Hematopoietic multipotent progenitor cell treated with erythropoietin and hydrocortisone succinate and interleukin-3 and kit ligand, for 15 days (in vitro differentiated cells): ENCODE measurements at places on chromosomes 4 and X.

- DNase-seq = no peak
Measured at GRCh38 chr4:96164814-96165351, 325.0 kb downstream of the PDHA2 start.

DNA sequence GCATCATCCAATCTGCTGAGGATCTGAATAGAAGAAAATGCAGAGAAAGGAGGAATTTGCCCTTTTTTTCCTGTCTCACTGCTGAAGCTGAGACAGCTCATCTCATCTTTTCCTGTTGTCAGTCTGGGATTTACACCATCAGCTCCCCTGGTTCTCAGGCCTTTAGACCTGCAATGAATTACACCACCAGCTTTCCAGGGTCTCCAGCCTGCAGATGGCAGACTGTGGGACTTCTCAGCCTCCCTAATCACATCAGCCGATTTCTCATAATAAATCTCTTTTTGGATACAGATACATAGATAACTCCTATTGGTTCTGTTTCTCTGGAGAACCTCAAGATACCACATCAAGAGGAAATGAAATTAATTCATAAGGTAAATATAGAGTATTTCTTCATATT lies 134.6 kb upstream of the MAB21L2 start:
- DNase-seq = no peak

DNA sequence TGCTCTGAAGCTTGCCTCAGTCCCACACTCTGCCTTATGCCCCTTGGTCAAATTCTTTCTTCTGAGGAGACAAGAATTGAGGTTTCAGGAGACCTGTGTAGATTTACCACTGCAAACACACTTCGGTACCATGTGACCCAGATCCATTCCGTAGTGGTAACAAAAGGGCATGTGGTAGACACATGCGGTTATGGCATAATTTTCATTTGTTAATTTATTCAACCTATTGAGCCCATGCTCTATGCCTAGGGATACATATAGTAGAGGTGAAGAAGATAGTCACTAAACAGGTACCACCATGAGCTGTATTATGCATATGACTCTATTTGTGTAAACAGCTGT lies 190.9 kb downstream of the NDST4 start:
- no peak for DNase-seq

- DNase-seq = no peak
Measured at GRCh38 chr4:180449395-180449956, 1793.7 kb upstream of the TENM3 start.

DNA sequence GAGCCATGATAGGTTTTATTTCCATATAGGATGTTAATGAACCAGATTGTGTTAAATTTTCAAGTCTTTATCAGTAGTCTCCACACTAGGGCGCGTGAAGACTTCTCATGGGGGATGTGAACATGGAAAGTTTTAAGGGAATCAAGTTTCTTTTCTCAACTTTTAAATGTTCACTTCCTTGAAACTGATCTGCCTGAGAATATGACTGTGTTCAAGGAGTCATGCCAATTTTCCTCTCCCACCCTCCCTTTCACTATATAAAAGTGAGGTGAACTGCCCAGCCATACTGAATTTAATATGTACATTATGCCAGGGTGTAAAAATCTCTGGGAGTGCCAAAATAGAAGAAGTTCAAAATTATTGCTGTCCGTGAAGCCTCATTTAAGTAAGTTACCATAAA lies 30.4 kb upstream of the HPGDS start:
- no peak for DNase-seq
